ENCODE measurements at places on chromosomes 7 and 10. TPM values are rescaled to one million over a fixed set of nuclear protein-coding genes. Genes with fewer than 3 reads are reported as not detected.

SORBS1 gene
- total RNA-seq: 129 TPM

- DNase-seq: no peak
Measured at GRCh38 chr7:27245798-27246691, 3.4 kb downstream of the EVX1 start.

GPR26 gene
- 7.6 TPM for total RNA-seq

DNA sequence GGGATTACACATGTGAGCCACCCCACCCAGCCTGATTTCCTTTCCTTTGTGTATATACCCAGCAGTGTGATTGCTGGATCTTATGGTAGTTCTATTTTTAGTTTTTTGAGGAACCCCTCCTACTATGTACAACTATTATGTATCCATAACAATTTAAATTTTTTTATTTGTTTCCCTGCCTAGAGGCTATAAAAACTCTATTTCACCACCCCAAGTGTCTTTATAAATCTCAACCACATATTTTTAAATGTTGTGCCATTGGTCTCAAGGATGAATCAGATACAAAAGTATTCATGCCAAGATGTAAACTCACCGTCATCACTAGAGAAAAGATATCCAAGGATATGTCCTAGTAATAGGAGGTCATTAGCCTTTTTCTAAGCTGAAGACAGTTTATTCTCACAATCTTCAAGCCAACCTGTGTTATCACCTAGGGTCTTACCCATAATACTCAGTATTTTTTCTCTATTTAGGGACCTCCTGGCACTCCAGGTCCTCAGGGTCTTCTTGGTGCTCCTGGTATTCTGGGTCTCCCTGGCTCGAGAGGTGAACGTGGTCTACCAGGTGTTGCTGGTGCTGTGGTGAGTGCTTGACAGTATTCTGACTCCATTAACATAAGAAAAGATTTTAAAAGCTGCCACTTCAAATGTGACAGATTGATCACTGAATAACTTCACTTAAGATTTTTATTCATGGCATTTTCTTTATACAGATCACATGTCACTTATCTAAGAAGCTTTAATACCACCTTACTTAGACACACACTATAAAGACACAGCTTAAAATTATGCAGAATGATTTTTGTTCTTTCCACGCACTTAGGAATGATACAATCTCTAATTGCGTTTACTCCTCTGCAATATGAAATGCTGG lies 29.4 kb downstream of the COL1A2 start:
- no peak for DNase-seq

DNA sequence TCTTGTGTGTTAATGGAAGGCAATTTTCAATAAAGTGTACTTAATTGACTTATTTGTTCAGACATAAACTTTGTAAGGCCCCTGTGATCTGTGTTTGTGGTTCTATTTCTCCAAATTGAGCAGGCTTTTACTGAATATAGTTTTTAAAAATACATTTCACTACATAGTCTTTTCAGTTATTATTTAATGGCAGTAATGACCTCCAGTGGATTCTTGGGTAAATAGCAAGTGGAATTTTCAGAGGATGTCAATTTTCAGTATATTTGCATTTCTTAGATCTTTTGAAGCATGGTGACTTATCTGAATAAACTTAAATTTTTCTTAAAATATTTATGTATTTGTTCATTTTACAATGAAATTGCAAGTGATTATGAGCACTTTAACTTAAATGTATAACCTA lies 203.1 kb upstream of the PCLO start:
- no peak for DNase-seq
